Right renal cortex interstitium (tissue), 3 donors: ENCODE measurements at places on chromosomes 2 and 18.

DNA sequence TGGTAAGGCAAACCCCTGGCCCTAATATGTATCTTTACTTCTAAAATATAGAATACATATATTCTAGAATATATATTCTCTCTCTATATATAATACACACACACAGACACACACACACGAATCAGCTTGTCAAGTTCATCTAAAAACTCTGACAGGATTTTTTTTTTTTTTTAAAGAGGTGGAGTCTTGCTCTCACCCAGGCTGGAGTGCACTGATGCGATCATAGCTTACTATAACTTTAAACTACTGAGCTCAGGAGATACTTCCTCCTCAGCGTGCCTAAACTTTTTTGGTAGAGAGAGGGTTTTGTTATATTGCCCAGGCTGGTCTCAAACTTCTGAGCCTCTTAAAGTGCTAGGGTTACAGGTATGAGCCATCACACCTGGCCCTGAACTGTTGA is 45.2 kb downstream of the DOK1 start:
- DNase-seq, result no peak

DNA sequence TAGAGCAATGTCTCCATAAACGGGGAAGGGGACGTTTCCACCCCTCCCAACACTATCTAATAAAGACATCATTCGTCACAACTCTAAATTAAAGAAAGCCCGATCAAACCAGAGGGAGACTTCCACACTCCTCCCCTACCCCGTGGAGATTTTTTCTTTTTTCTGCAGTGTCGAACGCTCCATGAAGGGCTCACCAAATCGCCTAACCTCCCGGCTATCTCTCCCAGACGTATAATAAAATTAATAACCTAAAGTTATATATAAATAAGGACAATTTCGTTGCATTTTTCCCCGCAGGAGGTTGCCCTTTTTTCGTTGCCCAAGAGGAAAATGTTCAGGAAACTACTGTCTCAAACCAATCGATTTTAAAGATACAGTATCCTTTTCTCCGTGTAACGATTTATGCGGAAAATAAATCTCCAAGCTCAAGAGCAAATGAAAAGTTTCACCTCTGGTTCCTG is 2.4 kb downstream of the EVX2 start:
- no peak for DNase-seq

DNA sequence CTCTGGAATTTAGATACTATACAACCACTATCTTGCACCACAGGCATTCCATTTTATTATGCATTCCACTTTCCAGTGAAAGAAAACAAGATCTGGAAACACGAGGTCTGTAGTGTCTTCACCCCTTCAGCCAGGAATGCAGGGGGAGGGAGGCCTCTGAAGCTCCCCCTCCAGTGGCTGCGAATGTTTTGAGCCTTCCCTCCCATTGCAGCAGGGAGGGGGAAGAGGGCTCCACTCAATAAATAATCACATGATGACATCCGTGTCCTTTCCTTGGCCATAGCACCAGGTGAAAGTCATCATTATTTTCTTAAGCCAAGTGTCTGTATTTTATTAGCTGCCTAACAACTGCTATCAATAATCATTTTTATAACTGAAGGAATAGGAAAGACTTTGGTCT is 38.6 kb downstream of the ALPK2 start:
- DNase-seq, result no peak

DNA sequence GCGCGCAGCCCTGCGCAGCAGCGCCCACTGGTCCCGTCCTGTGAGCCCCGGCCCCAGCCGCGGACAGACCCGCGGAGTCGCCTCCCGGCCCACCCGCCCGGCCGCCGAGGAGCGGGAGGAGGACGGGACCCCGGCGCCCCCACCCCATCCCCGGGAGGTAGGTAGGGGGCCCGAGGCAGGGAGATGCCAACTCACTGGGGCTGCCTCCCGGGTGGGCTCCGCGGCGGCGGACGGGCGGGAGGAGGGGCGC is 160 bp downstream of the SPTBN1 start:
- no peak for DNase-seq

- no peak for DNase-seq
Observed at GRCh38 chr2:47155091-47155876, at the start of gene STPG4. Gene STPG4 (minus strand): TSS chr2:47155308. CDS start chr2:47155251, 57 bp downstream.

DNA sequence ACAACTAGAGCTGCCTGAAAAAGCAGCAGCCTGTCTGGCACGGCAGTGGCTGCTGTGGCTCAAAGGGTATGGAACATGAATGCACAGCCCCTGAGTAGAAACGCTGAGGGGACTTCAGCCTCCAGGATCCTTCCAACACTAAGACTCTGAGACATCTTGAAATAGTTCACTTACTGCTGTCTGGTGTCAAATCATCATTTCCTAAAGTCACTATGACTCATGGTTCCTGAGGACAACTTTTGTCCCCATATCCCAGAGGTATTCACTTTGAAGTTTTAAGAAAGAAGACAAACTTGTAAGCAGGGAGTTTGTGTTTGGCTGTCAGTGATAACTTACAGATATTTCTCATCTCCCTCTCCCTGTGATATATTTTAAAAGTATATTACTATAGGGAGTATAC is 33.3 kb upstream of the NEB start:
- DNase-seq, result no peak
